ENCODE measurements at places on chromosomes 3 and 15. TPM values are rescaled to one million over a fixed set of nuclear protein-coding genes. Genes with fewer than 3 reads are reported as not detected.

DNA sequence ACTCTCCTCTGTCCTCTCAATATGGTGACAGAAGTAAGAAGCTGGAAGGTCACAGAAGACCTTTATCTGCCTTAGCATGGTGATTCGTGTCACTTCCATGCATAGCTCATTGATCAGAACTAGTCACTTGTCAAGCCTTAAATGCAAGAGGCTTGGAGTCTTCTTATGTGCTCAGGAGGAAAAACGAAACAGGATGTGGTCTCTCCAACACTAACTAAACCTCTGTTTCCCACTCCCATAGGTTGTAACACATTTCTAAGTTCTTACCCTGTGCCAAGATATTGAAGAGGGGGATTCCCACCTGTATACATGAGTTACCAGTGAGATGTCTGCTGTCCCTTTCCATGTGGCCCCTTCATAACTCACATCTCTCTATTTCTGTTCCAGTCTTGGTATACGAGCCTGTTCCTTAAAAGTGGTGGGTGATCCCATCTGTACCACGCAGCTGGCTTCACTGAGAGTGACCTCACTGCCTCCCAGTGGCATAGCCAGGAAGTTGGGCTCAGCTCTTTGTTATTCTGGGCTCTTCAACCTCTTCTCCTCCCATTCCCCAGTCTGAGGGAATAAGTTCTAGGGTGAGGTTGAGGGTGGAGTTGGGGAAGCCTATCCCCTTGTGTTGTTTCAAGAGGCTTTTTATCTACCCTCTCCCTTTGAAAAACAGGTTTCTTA lies 203.2 kb upstream of the PPP2R3A start:
- H3K36me3 ChIP-seq: no peaks in the 10 kb centered on the region
- no peak for DNase-seq
- H3K4me3 ChIP-seq: no peak overlapping the region
- H3K4me1 ChIP-seq: no peaks in the 10 kb centered on the region
- no peak overlapping the region for H3K27ac ChIP-seq

DNA sequence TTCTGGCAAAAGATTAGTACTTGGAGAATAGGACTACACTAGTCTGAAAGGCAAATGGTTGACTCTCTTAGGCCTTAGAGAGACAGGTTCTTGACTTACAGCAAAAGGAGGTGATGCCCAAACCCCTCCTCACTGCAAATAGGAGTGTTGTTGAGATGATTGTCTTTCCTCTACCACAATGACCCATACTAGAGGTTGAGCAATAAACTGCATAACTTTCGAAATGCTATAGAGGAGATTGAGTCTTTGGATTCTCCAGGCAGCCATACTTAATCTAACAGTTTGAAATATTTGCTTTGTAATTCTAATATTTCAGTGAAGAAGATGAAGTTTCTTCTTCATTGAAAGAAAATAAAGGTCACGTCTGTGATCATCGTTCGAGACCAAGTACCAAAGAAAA lies 498.5 kb upstream of the GBE1 start:
- no peak overlapping the region for H3K27ac ChIP-seq
- no peak overlapping the region for H3K4me3 ChIP-seq
- H3K36me3 ChIP-seq: no peaks in the 10 kb centered on the region
- no peak for DNase-seq
- H3K4me1 ChIP-seq: no peaks in the 10 kb centered on the region

GRCh38 chr3:36911990-36912804 lies 32.7 kb downstream of the TRANK1 start:
- no peaks in the 10 kb centered on the region for H3K36me3 ChIP-seq
- H3K4me3 ChIP-seq: no peak overlapping the region
- no peak overlapping the region for H3K27ac ChIP-seq
- H3K4me1 ChIP-seq: peaks cover 2% of the 10 kb centered on the region
- no peaks in the 10 kb centered on the region for H3K27me3 ChIP-seq

DNA sequence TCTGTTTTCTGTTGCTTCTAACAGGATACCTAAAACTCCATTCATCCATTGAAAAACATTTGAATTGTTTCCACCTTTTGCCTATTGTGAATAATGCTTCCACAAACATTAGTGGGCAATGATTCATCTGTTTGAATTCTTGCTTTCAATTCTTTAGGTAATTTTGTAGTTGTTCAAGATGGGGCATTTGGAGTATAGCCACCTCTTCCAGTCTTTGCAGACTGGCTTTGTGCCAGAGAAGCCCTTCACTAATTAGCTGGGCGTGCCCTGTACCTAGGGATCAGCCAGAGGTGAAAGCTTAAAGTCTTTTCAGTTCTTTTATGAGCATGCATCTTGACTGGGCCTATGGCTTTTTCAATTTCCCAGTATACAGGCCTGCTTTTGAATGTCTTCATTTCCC lies 10.9 kb downstream of the RTP1 start:
- peaks cover 1% of the 10 kb centered on the region for H3K36me3 ChIP-seq
- H3K27ac ChIP-seq: no peak overlapping the region
- H3K4me1 ChIP-seq: peaks cover 14% of the 10 kb centered on the region
- peaks cover 33% of the 10 kb centered on the region for H3K27me3 ChIP-seq
- no peak for DNase-seq
- H3K4me3 ChIP-seq: no peak overlapping the region

GRCh38 chr3:107892955-107893624 lies 197.7 kb downstream of the CD47 start:
- H3K4me1 ChIP-seq: peaks cover 3% of the 10 kb centered on the region
- no peak overlapping the region for H3K4me3 ChIP-seq
- no peak for DNase-seq
- no peak overlapping the region for H3K27ac ChIP-seq

GRCh38 chr3:144557515-144557914 lies 585.9 kb downstream of the DIPK2A start:
- no peaks in the 10 kb centered on the region for H3K27me3 ChIP-seq
- DNase-seq: no peak
- H3K36me3 ChIP-seq: no peaks in the 10 kb centered on the region
- H3K4me1 ChIP-seq: peaks cover 28% of the 10 kb centered on the region
- no peak overlapping the region for H3K27ac ChIP-seq
- no peak overlapping the region for H3K4me3 ChIP-seq

DNA sequence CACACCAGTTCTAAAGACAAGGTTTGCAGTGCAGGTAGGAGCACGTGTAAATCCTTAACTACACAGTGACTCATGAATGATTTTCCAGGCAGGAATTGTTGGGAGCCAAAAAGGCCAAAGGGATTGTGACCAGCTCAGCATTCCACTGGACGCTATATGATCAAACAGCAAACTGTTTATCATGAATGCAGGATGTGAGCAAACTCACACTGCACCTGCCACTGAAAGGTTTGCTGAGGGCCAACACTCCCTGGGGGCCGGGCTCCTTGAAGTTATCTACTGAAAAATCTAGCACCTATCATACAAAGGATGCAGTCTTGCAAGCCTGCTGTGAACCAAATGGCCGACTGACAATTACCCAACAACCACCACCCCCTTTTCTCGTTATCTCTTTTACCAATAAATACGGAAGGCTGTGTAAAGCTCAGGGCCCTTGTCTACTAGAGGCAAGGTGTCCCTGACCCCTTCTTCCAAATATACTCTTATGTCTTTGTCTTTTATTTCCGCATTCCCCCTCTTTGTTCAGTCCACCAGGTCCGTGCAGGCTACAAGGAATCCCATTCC lies 11.5 kb upstream of the DNASE1L3 start:
- DNase-seq: no peak
- H3K36me3 ChIP-seq: no peaks in the 10 kb centered on the region
- H3K4me1 ChIP-seq: peaks cover 9% of the 10 kb centered on the region
- no peak overlapping the region for H3K4me3 ChIP-seq
- H3K27ac ChIP-seq: peak overlapping the region; percentile 5
- peaks cover 15% of the 10 kb centered on the region for H3K27me3 ChIP-seq

DNA sequence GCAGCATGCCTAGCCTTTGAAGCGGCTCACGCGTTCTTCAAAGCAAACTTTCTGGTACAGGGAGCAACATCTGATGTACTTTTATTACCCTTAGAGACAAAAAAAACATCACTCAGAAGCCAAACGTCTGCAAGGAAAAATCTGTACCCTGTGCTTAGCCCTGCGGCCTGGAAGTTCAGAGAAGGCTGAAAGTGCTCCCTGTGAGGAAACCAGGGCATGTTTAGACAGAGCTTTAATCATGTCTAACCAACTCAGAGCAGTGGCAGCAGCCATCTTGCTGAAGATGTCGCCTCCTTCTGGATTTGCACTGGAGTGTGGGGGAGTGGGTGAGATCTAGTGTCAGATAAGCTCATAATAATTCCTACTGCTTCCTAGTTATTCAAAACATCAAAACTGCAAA lies 170.4 kb downstream of the P3H2 start:
- no peak overlapping the region for H3K4me3 ChIP-seq
- H3K27ac ChIP-seq: no peak overlapping the region
- no peak for DNase-seq
- H3K4me1 ChIP-seq: peaks cover 7% of the 10 kb centered on the region

DNA sequence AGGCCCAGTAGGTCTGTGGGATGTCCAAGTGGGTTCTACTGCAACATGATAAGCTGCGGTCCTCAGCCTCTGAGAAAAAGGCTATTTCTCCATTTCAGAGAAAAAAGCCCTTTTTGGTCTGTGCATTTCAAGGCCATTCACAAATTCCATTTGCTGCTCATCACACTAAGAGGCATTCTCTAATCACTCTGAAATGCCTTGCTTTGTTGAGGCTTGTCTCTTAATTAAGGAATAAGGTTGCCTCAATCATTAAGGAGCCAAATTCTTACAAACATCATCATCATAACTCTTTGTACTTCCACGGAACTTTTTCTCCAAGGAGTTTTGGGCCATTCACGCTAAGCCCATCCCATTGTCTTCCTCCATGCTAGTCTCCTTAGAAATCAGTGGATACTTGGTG lies 74.4 kb downstream of the BOC start:
- H3K36me3 ChIP-seq: peaks cover 4% of the 10 kb centered on the region
- peaks cover 8% of the 10 kb centered on the region for H3K27me3 ChIP-seq
- H3K27ac ChIP-seq: no peak overlapping the region
- H3K4me1 ChIP-seq: peaks cover 7% of the 10 kb centered on the region
- DNase-seq: no peak

DNA sequence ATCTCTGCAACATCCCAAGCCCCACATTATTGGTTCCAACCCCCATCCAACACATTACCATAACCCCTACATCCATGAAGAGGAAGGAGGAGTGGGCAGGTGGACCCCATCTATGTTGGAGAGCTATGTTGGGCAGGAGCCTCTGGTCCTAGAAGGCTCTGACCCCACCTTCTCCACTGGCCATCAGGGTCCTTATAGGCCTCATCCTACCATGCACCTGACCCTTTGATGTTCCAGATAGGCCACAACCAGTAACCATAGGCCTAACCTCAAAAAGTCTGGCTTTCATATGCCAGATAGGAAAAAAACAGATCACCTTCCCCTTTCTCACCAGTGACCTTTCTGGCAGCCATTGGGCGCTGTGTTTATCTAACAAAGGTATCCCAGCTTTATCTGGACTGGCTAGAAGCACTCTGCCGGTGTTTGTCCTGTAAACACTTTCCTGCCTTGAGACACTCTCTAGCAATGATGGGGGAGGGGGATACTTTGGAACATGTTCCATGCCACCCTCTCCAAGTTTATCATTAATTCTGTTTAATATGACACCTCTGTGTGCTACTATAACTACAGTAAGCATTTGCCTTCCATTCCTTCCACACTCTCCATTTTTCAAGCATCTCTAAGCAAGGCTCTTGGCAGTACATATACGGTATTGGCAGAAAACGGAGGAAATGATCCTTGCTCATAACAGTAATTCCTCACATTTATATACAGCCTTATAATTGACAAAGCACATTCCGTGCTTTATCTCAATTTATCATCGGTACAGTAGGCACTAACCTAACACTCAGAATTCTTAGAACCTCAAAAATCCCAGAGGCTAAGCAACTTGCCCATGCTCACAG lies 377.1 kb downstream of the VPS13C start:
- no peak overlapping the region for H3K4me3 ChIP-seq
- peaks cover 47% of the 10 kb centered on the region for H3K27me3 ChIP-seq
- H3K36me3 ChIP-seq: no peaks in the 10 kb centered on the region
- no peak for DNase-seq
- H3K27ac ChIP-seq: no peak overlapping the region
- H3K4me1 ChIP-seq: peaks cover 17% of the 10 kb centered on the region

GRCh38 chr3:59425942-59426341 lies 376.1 kb upstream of the CFAP20DC start:
- H3K4me3 ChIP-seq: no peak overlapping the region
- peaks cover 10% of the 10 kb centered on the region for H3K4me1 ChIP-seq
- no peaks in the 10 kb centered on the region for H3K36me3 ChIP-seq

- H3K27ac ChIP-seq: no peak overlapping the region
Observed at GRCh38 chr3:29318251-29318650, 37.4 kb downstream of the RBMS3 start.

DNA sequence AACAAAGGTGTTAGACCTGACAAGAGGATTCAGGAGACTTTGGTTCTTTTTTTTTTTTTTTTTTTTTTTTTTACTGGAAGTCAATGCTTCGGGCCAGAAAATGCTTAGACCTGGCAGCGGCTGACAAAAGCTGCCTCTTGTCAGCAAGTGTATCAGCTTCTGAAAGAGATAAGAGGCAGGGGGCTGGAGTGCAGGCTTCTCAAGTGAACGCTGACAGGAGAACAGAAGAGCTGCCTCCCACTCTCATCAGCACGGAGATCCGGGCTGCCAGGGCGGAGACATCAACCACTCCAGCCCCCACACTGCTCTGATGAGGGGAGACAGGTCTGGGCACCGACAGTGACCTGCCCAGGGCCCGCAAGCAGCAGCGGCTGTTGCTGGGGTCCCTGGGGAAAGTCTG lies 9.4 kb upstream of the SCN5A start:
- H3K4me3 ChIP-seq: no peak overlapping the region
- H3K36me3 ChIP-seq: no peaks in the 10 kb centered on the region
- H3K4me1 ChIP-seq: peaks cover 22% of the 10 kb centered on the region
- DNase-seq: no peak

DNA sequence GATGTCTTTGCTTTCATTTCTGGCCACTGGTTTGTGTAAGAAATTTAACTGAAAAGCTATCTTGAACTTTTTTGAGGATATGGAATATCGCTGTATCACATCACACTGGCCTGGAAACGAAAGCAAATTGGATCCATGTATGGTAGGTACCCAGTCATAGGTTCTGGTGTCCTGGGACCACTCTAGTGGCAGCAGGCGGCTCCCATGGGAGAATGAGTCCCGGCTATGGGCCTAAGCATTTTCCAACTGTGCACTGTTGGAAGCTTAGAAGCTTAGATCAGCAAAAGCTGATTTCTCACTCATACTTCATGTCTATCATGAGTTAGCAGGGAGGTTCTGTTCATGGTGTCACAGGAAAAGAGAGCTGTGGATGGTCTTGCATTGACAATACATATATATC lies 323.2 kb downstream of the PLCL2 start:
- no peak overlapping the region for H3K4me3 ChIP-seq
- H3K27ac ChIP-seq: no peak overlapping the region
- H3K27me3 ChIP-seq: no peaks in the 10 kb centered on the region
- no peaks in the 10 kb centered on the region for H3K4me1 ChIP-seq

DNA sequence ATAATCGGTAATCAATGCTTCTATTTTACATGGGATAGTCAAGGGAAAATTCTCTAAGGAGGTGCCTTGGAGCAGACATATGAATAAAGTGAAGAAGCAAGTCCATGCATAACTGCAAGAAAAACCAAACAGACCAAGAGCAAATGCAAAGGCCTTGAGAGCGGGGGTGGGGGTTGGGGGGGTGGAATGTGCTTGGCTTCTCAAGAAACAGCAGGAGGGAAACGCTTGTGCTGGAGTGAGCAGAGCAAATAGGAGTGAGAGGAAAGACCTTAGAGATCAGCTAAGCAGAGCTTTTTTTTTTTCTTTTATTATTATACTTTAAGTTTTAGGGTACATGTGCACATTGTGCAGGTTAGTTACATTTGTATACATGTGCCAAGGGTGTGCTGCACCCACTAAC lies 260.8 kb downstream of the ARPP21 start:
- no peak overlapping the region for H3K27ac ChIP-seq
- no peaks in the 10 kb centered on the region for H3K36me3 ChIP-seq
- H3K4me3 ChIP-seq: no peak overlapping the region
- no peak for DNase-seq
- H3K4me1 ChIP-seq: peaks cover 9% of the 10 kb centered on the region

The CHDH gene
- 17.9 TPM for total RNA-seq

The ANKUB1 gene
- not detected for total RNA-seq

The SCN11A gene
- total RNA-seq: 1.6 TPM

The OR5K2 gene
- total RNA-seq: not detected

Measured in progenitor cell of endocrine pancreas (in vitro differentiated cells).